ENCODE measurements at places on chromosomes 1 and 21.

DNA sequence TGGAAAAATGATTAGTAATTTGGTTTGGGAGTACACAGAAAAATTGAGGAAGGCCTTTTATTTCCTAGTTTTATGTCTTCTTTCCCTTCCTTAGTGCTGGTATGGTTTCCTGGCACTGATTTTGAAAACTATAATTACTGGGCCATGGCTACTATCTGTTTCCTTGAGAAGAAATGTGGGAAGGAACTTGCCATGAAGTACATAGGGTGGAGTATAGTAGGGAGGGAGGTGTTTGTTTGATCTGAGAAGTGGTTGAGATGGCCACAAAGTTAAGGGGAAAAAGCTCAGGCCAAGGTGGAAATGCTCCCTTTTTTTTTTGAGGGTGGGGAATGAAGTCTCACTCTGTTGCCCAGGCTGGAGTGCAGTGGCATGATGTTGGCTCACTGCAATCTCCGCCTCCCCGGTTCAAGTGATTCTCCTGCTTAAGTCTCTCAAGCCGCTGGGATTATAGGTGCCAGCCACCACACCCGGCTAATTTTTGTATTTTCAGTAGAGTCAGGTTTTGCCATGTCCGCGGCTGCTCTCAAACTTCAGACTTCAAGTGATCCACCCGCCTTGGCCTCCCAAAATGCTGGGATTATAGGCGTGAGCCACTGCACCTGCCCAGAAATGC lies 11.3 kb downstream of the HJV start:
- no peak for DNase-seq

- no peak for DNase-seq
These were observed 3.5 kb upstream of the SPEN start for GRCh38 chr1:15843826-15844572.

- no peak for DNase-seq
These were observed 64.6 kb downstream of the CAPN2 start for GRCh38 chr1:223776826-223777454.

- DNase-seq, result no peak
These were observed 129.8 kb downstream of the TBX19 start for GRCh38 chr1:168410464-168410863.

DNA sequence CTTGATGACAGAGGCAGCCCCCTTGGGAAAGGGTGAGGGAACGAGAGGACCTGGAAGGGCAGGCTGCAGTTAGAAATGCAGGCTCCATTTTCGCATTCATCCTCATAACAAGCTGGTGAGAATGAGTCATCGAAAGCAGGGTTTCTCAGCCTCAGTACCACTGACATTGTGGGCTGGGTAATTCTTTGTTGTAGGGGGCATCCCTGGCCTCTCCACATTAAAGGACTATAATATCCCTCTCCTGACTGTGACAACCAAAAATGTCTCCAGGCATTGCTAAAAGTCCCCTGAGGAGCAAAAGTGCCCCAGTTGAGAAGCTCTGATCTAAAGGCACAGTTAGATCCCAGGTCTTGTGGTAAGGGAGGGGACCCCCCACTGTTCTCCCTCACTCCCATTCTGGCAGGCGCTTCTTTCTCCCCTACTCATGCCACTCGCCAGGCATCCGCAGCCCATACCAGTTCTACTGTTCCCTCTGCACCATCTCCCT lies 20.4 kb downstream of the KCNN3 start:
- no peak for DNase-seq

DNA sequence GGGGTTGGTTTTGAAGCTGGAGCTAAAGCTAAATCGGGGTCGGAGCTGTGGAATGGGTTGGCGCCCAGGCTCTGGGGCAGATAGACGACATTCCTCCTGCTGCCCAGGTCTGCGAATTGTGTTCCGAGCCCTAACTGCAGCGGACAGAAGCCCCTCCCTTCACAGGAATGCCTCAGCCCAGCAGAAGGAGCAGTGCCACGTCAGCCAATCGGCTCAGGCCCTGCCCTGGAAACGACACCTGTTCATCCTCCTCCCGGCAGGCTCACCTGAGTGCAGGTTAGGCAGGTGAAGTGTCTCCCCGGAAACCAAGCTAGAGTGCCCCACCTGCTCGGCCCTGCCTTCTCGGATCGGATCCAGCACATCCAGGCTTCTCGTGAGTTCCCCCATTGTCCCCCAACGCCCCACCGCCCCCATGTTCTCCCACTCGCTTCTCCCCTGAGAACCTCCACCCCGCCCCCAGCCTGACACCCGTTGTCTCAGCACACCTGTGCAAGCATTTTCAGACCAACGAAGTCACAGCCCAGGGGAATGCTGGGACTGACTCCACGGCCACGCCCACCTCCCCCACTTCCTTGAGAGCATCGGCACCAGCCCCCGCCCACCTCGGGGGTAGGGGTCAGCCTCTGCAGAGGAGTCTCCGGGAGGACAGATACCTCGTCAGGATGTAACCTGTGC lies 775 bp downstream of the TMEM125 start:
- peak; percentile 100 for DNase-seq
